Stomach (tissue), 19 donors: ENCODE measurements at places on chromosomes 3 and 15. TPM values are rescaled to one million over a fixed set of nuclear protein-coding genes. Genes with fewer than 3 reads are reported as not detected.

- no peaks in the 10 kb centered on the region for H3K4me1 ChIP-seq
- no peak overlapping the region for H3K4me3 ChIP-seq
- no peaks in the 10 kb centered on the region for H3K36me3 ChIP-seq
- no peak overlapping the region for H3K27ac ChIP-seq
- H3K27me3 ChIP-seq: no peaks in the 10 kb centered on the region
These were observed 57.7 kb downstream of the SLC12A8 start for GRCh38 chr3:125154800-125155269.

- H3K36me3 ChIP-seq: no peaks in the 10 kb centered on the region
- H3K4me3 ChIP-seq: no peak overlapping the region
- H3K27me3 ChIP-seq: no peaks in the 10 kb centered on the region
- no peaks in the 10 kb centered on the region for H3K4me1 ChIP-seq
- no peak for DNase-seq
These were observed 2.4 kb upstream of the ADGRG7 start for GRCh38 chr3:100606894-100607512.

GRCh38 chr3:21158861-21159542 lies 592.0 kb downstream of the ZNF385D start:
- peaks cover 6% of the 10 kb centered on the region for H3K4me1 ChIP-seq
- DNase-seq: no peak
- no peaks in the 10 kb centered on the region for H3K27me3 ChIP-seq
- no peak overlapping the region for H3K4me3 ChIP-seq

DNA sequence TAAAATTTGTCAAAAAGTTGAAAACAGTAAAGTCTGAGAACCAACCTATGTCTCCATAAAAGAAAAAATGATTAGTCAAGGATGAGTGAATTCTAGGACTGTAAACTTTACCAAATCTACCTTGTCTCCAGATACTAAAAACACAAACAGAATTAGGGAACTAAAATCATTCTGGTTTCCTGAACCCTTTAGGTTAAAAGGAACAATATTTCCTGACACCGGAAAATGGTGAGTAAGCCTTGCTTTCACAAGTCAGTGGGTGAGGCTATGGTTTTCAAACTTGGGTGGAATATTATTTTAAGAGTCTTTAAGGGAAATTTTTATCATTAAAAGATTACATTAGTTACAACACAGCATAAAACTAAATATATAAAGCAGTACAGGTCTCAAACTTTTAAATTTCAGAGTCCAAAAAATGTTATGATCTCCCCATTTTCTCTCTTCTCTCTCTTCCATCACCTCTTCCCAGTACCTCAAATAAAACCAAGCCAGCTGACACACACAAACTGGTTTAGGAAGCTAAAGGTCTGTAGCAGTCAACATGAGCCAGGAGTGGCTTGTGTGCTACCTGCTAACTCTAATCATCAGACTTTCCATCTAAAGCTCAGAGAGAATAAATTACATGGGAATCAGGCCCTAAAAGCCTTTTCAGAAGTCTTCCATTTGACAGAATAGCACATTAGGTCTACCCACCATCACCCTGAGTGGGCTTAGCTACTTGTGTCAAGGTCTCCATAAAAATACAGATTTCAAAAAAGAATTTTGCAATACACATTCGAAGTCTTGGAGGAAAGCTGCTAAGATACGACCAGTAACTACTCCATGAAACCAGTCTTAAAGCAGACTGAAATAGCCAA lies 2.2 kb downstream of the SLC12A6 start:
- H3K27ac ChIP-seq: peak overlapping the region; percentile 95
- no peak overlapping the region for H3K4me3 ChIP-seq
- no peaks in the 10 kb centered on the region for H3K27me3 ChIP-seq
- H3K4me1 ChIP-seq: peaks cover 66% of the 10 kb centered on the region
- DNase-seq: no peak
- H3K36me3 ChIP-seq: peaks cover 10% of the 10 kb centered on the region

DNA sequence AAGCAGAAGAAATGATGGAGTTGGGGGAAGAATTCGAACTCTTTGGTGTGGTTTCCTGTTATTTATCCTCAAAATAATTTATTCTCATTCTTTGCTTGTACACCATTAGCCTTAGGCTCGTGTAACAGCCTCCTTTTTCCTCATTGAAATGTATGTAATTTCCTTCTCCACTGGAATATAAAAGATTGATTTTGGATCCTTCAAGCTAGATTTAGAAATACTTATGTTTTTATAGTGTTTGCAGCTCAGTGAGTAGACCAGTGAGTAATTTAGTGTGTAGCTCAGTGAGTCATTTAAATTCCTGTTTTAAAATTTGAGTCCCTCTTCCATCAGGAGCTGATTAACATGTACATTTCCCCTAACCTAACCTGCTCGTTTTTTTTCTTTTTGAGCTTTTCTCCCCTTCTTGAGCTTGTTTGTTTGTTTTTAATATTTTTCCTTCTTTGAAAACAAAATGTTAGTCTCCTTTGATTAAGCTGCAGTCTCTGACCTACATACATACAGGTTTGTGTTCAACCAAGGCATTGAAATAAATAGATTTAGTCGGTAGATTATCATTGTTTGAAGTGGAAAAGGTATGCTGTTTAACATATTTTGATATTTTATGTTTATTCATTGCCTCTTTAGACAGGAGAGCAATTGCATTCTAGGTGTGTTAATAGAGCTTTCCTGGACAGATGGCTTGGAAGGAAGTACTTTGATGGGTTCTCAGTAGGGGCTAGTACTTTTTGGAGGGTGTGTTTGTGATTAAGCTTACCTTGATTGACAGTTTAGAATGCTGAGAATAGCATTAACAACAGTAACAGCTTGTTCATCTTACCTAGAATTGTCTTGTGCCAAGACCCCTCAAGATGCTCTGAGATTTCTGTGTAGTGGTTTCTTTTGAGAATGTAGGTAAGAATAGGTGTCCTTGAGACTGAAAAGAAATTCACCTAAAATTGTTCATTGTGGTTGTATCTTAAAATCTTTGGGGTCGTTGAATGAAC lies 5.9 kb downstream of the USP3 start:
- no peak overlapping the region for H3K27ac ChIP-seq
- peaks cover 73% of the 10 kb centered on the region for H3K4me1 ChIP-seq
- H3K4me3 ChIP-seq: no peak overlapping the region
- H3K36me3 ChIP-seq: no peaks in the 10 kb centered on the region
- no peaks in the 10 kb centered on the region for H3K27me3 ChIP-seq

- H3K4me3 ChIP-seq: no peak overlapping the region
- H3K27me3 ChIP-seq: no peaks in the 10 kb centered on the region
- no peak overlapping the region for H3K27ac ChIP-seq
- no peaks in the 10 kb centered on the region for H3K36me3 ChIP-seq
- no peak for DNase-seq
- peaks cover 5% of the 10 kb centered on the region for H3K4me1 ChIP-seq
These were observed 12.9 kb downstream of the IQCH start for GRCh38 chr15:67267440-67267839.

DNA sequence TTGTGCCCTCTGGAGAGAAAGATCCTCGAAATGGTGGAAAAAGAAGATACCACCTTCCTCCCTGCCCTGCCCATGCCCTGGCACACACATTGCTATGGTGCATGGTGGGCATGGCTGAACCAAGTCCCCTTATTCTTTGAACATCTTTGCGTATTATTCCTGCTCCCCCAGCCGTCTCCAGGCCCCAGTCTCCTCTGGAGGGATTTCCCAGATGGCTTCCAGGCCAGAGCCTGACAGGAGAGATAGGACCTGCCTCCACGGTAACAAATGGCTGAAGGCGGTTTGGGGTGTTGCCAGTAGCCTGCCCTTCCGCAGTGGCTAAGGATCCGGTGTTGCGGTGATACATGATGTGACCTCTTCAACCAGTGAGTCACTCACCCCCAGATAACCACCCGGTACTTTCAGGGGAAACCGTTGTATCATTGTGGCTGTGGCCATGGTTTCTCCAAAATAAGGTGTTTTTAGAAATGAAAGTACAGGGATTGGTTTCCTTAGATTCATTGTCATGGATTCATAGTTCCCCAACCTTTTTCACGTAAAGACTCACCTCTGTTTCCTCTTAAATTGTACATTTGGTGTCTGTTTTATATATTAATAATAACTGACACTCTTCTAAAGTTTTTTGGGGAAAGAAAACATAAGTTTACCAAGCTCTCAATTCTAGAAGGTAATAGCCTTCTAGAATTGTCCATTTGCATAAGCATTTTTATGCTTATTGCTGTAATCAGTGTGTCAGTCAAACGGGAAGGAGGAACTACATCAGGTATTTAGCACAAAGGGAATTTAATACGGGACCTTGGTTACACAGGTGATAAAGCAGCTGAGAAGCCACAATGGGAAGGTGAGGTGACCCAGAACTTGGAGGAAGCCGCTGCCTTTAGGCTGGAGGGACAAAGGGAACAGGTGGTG lies 25.9 kb downstream of the SMAD3 start:
- peak overlapping the region; percentile 6 for H3K27ac ChIP-seq
- H3K4me3 ChIP-seq: no peak overlapping the region
- DNase-seq: peak; percentile 76

DNA sequence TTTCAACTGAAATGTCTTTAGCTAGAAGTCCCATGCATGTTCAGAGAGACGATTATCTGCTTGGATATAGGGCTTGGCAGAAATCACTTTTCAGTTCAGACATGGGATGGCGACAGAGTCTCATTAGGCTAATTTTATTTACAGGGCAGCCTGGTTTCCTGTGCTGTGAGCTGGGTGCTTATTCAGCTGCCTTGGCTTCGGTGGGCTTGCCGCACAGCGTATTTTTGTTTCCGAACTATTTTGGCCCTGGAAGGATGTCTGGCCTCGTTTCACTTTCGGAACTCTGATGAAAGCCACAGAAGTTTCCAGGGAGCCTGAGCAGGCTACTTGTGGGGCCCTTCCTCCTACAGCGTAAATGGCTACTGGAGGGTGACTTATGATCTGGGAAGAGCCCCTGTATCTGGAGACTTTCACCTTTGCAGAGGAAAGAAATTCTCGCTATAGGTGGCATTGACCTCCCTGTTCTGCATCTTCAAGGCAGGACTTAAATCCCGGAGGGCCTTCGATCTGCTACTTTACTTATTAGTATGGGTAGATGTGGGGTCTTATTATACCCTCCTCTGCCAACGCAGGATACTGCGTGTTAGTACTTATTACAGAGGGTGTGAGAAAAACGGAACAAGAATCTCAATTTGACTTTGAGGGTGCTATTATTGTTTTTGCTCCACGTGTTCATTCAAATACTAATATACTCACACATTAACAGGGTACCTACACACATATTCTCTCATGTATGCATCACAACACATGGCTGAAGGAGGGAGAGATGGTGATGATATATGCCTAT lies 364.0 kb upstream of the RBMS3 start:
- H3K27ac ChIP-seq: peak overlapping the region; percentile 59
- DNase-seq: peak; percentile 84
- H3K4me1 ChIP-seq: peaks cover 5% of the 10 kb centered on the region
- H3K27me3 ChIP-seq: no peaks in the 10 kb centered on the region
- no peak overlapping the region for H3K4me3 ChIP-seq
- no peaks in the 10 kb centered on the region for H3K36me3 ChIP-seq

GRCh38 chr3:32757618-32758374 lies 60.0 kb upstream of the TRIM71 start:
- H3K4me1 ChIP-seq: no peaks in the 10 kb centered on the region
- peak; percentile 16 for DNase-seq
- no peaks in the 10 kb centered on the region for H3K27me3 ChIP-seq
- peaks cover 43% of the 10 kb centered on the region for H3K36me3 ChIP-seq
- no peak overlapping the region for H3K27ac ChIP-seq

- H3K4me1 ChIP-seq: peaks cover 5% of the 10 kb centered on the region
- H3K4me3 ChIP-seq: no peak overlapping the region
- H3K27me3 ChIP-seq: no peaks in the 10 kb centered on the region
These were observed 45.8 kb upstream of the TRA2B start for GRCh38 chr3:185983495-185984141.

DNA sequence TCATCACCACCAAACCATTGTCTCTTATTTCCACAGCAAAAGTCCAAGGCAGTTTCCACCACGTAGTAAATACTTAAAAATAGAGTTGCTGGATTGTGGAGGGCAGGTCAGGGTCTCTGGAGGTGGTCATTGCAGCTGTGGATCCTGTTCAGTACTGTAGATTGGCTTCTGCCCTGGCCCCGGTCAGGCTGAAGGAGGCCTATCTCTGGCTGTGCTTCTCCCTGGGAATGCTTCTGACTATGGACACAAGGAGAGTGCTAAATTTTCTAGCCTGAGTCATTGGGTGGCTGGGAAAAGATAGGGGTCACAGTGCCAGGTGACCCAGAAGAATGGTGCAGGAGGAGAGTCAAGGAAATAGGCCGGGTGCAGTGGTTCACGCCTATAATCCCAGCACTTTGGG lies 26.3 kb upstream of the GMPPB start:
- no peak overlapping the region for H3K27ac ChIP-seq
- H3K36me3 ChIP-seq: peaks cover 33% of the 10 kb centered on the region
- H3K4me3 ChIP-seq: no peak overlapping the region

DNA sequence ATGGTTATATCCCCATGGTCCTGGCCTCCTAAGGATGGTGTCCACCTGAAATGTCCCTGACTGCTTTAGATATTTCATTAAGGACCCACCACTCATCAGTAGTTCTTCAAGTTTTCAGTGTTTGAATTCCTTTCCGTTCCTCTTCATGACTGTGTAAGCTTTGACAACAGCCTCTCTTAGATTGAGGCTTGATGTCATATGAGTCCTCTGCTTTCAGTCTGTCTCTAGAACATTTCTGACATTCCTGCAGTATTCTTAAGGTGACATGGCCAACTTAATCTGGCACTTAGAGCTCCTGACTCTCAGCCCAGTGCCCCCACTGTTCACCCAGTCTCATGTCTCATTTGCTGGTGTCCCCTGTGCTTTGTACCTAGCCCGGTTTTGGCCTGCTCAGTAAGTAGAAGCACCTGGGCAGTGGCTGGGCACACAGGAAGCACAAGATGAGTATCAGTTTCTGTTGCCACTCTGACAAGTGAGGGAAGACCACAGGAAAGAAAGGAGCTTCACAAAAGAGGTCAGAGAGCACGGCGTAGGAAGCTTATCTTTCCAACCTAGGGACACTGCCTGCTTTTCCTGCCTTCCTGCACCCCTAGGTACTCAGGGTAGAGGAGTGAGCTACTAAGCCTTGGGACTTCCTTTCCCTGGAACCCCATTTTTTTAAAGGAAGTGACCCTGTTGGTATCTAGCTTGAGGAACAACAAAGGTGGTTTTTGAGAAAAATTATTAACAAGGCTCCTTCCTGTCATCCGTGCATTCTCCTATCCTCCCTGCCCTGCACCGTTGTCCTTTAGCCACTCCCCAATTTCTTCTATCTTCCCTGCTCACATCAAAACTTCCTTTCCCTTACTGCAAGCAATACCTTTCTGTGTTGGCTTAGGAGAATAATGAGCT lies 103.1 kb downstream of the KLHL25 start:
- peak overlapping the region; percentile 13 for H3K27ac ChIP-seq
- H3K4me3 ChIP-seq: peak overlapping the region; percentile 41
- DNase-seq: peak; percentile 35

- no peaks in the 10 kb centered on the region for H3K27me3 ChIP-seq
- no peak overlapping the region for H3K4me3 ChIP-seq
- H3K27ac ChIP-seq: peak overlapping the region; percentile 80
- H3K36me3 ChIP-seq: no peaks in the 10 kb centered on the region
These were observed 7.4 kb upstream of the CAMP start for GRCh38 chr3:48215876-48216275.

Gene CCNDBP1
- total RNA-seq: 41.1 TPM

Gene ANKRD34C
- not detected for total RNA-seq

Gene ZIC4
- not detected for total RNA-seq

Gene CPLX3
- 57.8 TPM for total RNA-seq

Gene ATP13A3
- 15.4 TPM for total RNA-seq

Gene AGBL1
- total RNA-seq: not detected

Gene LNP1
- not detected for total RNA-seq
